ENCODE measurements at places on chromosomes 7 and 10. TPM values are rescaled to one million over a fixed set of nuclear protein-coding genes. Genes with fewer than 3 reads are reported as not detected.

Gene TMEM270
- polyA plus RNA-seq: not detected

Gene NKX1-2
- polyA plus RNA-seq: not detected

Gene FAM25A
- not detected for polyA plus RNA-seq

Gene OR2A42
- polyA plus RNA-seq: 1.1 TPM

Gene OR6V1
- not detected for polyA plus RNA-seq

DNA sequence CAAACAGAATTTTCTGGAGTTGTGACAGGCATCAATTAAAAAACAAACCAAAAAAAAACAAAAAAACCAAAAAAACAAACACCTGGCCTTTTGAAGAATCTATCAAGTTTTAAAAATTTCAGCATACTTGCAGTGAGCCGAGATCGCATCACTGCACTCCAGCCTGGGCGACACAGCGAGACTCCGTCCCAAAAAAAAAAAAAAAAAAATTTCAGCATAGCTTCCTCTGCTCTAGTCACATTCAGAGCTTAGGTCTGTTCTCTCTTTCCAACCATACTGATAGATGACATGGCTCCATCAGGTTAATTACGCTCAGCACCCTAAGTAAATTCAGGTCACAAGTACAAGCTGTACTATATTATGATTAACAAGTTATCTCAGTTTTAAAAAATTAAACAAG is 3.1 kb downstream of the KBTBD2 start:
- DNase-seq: no peak

DNA sequence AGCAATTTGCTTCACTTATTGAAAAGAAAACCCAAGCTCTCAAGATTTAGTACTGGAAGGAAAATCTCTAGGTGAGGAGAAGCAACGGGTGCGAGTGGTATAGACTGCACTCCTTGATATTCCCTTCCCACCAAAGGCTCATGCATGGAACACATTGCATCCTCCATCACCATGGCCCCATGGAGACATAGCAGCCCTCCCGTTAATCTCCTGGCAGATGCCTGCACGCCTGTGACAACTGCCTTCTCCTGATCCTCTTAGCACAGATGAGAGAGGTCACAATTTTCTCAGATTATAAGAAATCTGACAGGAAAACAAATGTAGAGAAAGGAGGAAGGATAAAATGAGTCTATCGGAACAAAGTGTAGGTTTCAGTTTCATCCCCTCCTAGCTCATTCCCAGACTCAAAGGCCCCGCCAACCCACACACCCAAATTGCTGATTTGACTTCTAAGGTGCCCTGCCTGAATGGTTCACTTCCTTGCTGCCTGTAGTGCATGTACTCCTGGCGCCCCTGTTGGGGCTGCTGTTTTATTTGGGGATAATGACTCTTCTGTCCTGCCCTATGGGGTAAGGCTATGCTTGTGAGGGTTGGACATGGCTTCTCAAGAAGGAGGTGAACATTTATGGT is 50.0 kb downstream of the PLXNA4 start:
- no peak for DNase-seq

DNA sequence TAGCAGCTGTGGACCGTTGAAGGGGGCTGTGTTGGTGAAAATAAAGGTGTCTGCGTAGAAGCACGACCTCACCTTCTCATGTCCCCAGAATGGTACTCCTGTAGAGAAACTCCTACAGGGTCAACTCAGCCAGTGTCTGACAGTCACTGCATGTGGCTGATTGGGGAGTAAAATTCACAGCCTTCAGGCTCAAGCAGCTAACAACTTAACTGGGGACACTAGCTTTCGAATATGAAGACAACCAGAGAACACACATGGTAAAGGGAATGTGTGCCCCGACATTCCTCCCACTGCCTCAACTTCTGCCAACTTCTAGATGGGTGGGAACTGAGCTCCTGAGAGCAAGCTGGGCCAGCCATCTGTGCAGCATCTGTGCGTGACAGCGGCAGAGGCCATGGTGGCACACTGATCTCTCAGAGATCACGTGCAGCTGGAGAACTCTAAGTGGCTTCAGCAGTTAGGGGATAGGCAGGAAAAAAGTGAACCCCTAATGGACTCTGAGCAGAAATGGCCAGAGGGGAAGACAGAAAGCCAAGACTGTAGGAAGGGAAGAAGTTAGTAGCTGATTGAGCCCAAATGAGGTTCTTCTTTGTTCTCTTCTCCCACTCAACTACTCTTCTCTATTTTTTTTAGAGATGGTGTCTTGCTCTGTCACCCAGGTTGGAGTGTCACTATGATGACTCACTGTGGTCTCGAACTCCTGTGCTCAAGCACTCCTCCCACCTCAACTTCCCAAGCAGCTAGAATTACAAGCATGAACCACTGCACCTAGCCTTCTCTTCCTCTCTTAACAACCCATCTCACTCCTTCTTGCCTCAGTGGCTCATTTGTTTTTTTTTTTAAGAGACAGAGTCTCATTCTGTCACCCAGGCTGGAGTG is 280.8 kb downstream of the ZEB1 start:
- no peak for DNase-seq

- DNase-seq: no peak
These were observed 19.7 kb downstream of the DNAJC12 start for GRCh38 chr10:67818323-67818722.

DNA sequence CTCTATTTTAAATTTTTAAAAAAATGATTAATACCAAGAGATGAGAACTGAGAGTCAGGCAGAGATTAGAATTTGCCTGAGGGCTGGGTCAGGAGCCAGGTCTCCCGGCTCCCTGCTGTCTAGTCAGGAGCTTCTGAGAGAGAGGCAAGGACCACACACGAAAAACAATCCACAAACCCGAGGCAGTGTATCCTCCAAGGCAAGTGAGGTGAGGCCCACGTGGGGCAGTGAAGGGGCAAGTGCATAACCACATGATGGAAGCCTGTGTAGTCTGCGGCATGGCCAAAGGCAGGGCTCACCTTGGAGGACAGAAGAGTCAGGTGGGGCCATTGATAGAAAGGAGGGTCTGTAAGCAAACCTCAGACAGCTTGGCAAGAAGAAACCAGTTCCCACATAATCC is 541.2 kb upstream of the FOXK1 start:
- no peak for DNase-seq

- no peak for DNase-seq
These were observed 171.2 kb upstream of the COL1A2 start for GRCh38 chr7:94223375-94224084.

DNA sequence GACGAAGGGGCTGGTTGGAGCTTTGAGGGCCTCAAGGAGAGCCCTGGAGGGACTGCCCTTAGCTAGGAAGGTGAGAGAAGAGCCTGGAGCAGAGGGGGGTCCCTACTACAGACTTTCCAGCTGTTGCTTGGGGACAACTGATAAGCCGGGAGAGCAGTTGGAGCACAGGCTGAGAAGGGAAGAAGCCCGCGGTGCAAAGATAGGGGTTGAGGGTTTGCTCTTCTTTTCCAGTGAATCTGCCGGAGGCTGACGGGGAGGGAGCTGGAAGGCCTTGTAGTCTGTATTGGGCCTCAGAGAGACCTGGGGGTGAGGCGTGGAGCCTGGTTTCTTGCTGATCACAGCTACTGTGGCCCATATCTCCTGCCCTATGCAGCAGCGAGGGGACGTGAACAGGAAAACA is 23.7 kb downstream of the CYP26A1 start:
- DNase-seq: no peak

GRCh38 chr10:89783406-89783805 is 82.0 kb downstream of the KIF20B start:
- DNase-seq: no peak

DNA sequence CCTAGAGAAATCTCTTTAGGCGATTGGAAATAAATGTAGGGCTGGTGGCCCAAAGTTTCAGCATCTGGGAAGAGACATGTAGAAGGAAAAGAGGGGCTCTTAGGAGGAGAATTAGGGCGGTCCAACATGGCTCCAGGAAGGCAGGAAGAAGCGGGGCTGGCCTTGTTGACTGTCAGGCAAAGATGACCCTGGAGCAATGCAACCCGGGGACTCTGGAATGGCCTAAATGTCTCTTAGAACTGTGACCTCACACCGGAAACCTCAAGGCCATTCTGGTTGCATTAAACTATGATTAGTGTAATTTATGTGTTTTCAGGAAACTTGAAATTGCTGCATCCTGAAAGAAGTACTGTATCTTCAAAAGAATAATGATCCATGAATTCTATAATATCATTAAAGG is 66.8 kb downstream of the NRP1 start:
- no peak for DNase-seq

DNA sequence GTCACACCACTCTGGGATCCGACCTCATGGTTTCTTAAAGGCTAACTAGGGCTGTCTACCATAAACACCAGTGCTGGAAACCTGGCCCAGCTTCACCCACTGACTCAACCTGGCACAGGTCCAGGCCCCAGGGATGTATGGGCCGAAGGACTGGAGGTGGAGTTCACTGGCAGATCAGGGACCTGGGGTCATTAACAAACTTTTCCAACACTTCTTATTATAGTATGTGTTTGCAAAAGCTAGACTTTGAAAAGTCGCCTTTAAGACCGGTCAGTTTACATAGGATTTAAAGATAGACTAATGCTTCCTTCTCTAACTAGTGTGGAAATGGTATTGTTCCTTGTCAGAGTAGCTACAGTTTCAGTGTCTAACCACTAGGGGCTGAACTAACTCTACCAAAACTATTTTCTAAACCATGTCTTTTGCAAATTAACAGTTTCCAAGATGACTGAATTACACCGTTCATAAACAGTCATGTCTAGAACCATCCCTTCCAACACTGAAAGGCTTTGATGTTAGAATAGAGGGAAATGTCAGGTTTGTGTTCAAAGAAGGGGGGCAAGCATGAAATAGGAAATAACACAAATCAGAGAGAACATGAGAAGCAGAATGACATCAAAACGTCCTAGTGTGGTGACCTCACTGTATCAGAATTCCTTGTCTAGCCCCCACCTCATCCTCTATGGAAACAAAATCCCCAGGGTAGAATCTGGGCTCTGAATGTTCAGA is 29.7 kb downstream of the STN1 start:
- DNase-seq: no peak

DNA sequence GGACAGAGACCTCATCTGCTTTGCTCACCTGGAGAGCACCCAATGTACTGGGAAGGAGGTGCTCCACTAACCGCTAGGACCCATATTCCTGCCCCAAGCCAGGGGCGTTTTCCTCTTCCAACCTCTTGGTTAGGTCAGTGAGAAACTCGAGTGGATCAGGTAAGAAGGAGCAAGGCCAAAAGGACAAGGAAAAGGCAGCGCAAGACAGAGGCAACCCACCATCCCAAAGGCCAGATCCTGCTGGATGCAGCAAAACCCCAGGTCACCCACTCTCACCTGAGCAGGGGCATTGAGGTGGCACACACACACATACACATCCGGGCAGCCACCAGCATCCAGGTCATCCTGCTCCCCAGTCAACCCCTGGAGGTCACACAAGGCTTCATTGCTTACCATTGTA is 105.1 kb downstream of the GRID1 start:
- DNase-seq: no peak

GRCh38 chr10:71696628-71697326 is 22.8 kb downstream of the C10orf105 start:
- no peak for DNase-seq

DNA sequence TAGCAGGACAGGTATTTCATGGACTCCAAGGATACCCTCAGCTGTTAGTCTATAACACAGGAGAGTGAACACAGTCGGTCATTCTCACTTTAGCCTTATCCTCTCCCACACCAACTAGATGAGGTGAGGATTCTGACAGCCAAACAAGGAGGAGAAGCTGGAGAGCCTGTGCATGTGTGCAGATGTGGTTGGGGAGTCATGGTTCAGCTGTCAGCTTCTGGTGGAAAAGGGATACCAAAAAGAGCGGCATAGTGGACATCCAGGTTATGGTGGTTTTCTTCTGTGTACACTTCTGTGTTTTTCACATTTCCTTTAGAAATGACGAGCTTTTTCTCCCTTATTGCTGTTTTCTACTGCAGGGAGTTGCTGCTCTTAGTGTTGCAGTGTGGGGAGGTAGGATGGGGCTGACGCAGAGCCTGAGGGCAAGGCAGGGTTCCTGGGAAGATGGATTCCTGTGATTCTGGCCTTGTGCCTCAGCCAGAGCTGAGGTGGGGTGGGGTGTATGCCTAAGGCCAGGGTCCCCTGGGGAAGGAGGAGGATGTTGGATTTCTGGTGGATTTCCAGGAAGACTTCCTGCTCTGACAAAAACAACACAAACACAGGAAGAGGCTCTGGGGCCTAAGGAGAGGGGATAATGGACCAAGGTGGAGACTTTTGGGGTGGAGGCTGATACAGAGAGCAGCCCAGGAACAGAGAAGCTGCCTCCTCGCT is 26.6 kb downstream of the PLAU start:
- DNase-seq: no peak

DNA sequence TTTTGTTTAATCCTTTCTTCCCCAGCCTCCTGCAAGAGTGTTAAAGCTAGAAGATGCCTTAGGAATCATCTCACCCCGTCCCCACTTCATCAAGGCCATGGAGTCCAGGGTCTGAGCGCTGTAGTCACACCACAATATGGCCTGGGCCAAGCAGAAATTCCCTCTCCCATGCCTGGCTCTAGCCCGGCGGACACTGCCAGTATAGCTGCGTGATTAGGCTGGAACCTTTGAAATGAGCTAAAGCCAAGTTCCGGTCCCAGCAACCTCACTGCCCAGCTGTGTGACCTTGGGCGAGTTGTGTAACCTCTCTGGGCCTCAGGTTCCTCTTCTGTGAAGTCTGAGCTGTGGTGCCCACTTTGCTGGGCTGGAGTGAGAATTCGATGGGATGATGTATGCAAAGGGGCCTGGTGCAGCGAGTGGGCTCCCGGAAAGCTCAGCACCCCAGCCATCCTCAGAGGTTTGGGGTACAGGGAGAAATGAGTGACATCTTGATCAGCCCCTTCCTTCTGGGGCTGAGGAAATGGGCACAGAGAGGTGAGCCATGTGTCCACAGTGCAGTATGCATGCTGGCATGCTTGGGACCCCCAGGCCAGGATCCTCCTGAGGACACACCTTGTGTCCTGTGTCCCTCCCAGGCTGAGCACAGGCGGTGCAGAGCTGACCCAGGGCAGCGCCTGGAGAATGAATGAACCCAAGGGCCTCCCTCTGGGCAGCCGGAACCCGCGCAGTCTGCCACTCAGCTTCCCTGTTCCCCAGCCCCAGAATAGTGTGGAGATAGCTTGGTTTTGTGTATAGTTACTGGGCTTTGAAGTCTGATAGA is 118.6 kb downstream of the ZMIZ1 start:
- no peak for DNase-seq

DNA sequence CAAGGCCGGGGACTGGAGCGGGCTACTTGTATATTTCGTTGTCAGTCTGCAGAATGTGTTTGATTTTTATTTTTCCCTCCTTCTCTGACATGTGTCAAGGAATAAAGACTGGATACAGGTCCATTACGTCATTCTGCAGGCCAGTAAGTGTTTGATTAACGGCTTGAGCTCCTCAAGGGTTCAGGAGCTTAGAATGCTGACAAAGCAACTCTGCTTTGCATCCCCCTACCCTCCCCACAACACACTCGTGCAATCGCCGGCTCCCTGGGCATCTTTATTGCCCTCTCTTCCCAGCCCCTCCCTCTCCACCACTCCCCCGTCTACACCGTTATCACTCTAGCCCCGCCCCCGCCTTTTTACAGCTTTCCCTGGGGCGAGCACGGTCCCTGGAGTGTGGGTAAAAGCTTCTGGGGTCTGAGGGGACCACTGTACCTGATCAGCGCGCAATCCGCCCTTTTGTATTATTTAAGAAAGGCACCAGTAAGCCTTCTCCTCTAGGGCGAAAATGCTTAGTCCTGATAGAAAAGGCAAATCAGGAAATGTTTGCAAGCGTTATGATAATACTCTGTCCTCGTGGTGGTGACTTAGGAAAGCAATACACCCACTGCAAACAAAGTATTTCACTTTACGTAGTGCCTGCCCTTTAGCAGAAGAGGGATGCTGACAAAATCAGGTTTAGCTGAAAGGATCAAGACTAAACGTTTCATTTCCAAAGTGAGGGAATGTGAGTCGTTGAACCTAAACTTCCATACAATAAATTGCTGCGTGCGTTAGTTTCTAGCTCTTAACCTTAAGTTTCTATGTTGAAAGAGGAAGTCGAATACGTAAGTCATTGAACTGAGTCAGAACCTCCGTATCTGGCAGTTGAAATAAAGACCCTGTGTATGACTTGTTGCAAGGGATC is 1.4 kb upstream of the CREB5 start:
- no peak for DNase-seq

Data from left renal pelvis (tissue), 4 donors.